ENCODE measurements at places on chromosomes 12 and 14.

- DNase-seq, result no peak
Measured at GRCh38 chr14:104216457-104216856, 78.1 kb downstream of the KIF26A start.

DNA sequence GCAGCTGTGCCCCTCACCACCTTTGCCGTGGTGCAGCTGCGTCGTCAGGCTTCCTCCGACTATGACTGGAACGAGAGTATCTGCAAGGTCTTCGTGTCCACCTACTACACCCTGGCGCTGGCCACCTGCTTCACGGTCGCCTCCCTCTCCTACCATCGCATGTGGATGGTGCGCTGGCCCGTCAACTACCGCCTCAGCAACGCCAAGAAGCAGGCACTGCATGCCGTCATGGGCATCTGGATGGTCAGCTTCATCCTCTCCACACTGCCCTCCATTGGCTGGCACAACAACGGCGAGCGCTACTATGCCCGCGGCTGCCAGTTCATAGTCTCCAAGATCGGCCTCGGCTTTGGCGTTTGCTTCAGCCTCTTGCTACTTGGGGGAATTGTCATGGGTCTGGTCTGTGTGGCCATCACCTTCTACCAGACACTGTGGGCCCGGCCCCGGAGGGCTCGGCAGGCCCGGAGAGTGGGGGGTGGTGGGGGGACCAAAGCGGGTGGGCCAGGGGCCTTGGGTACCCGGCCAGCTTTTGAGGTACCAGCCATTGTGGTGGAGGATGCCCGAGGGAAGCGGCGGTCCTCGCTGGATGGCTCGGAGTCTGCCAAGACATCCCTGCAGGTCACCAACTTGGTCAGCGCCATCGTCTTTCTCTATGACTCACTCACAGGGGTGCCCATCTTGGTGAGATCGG, 2.6 kb downstream of the GPR162 start:
- DNase-seq, result no peak

DNA sequence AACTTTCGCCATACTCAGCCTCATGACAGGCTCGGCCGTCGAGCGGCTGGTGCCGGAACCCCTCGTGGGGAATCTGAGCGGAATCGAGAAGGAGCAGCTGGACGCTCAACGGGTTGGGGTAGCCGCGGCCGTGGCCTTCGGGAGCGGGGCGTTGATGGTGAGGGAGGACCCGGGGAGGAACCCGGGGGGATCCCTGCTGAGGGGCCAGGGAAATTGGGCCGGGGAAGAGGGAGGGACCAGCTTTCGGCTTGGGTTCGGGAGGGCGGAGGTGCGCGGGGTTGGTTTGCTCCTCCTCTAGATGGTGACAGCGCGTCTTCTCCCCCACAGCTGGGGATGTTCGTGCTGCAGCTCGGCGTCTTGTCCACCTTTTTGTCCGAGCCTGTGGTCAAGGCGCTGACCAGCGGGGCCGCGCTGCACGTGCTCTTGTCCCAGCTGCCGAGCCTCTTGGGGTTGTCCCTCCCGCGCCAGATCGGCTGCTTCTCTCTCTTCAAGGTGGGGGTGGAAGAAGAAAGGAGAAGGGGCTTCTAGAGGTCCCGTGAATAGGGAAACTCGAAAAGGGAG, 9.8 kb downstream of the ARHGEF25 start:
- DNase-seq, result no peak

DNA sequence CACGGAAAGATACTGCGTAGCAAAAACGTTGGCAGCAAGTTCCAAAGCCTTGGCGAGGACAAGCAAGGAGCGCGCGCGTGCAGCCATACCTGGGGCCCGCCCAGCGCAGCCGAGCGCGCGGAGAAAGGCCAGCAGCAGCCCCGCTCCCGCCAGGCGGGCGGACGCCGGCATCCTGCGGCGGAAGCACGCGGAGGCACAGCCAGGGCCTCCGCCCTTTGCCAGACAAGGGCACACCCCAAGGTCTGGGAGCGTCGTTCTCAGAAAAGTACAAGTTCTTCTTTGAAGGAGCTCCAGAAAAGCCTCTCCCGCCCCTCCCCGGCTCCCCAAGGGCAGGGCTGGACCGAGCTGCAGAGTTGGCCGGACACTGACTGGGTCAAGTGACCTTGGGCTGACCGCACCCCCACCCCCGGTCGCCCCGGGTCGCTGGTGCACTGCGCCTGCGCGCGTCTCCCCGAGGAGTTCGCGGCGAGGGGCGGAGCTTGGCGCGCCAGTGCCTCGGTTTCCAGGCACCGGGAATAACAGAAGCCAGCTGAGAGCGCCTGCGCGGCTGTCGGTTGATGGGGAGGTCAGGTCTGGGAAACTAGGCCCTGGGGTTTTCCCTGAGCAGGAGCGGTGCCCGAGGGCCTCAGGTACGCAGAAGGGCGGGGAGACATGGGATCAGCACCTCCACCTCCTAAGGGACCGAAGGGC, at the start of gene ZC2HC1C:
TSS of gene ZC2HC1C (plus strand) at position 521 of the 690 bp plus-strand sequence. CDS start 933 bp downstream, outside the sequence.
- peak; percentile 44 for DNase-seq

DNA sequence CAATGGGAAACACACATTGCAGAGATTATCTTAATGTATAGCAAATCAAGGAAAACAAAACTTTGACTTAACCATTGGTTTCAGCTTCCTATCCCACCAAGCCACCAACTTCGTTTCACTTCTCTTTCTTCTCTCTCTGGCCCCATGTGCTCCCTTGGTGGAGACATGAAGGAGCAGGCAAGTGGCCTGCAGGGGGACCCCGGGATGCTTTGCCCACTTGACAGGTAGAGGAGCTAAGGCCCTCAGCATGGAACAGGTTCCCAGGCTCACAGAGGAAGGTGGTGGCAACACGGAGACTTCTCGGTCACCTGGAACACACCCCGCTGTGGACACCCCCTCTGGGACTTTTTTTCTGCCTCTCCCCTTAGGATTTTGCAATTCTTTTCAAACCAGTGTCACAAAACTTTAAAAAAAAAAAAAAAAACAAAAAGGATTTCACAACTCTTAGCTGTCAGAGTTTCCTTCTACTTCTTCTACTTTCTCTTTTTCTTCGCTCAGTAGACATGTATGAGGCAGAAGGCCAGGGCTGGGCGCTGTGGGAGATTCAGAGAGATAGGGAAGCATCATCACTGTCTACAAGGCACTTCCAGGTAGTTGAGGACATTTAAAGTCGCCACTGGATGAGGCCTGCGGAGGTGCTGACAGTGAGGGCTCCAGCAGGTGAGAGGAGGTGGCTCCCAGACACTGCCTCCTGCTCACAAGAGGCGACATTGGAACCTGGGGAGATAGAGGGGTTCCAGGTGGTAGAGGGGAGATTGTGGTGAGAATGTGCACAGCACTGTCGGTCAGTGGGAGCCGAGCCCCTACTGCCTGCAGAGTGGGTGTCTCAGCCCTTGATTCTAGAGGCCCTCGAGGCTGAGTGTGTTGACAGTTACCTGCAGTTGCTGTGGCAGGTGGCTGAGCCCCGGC, 119.6 kb downstream of the GCH1 start:
- no peak for DNase-seq

GRCh38 chr12:95118138-95118787, 44.8 kb upstream of the NR2C1 start:
- no peak for DNase-seq

GRCh38 chr12:25972783-25973182, 14.3 kb downstream of the RASSF8 start:
- DNase-seq, result no peak

DNA sequence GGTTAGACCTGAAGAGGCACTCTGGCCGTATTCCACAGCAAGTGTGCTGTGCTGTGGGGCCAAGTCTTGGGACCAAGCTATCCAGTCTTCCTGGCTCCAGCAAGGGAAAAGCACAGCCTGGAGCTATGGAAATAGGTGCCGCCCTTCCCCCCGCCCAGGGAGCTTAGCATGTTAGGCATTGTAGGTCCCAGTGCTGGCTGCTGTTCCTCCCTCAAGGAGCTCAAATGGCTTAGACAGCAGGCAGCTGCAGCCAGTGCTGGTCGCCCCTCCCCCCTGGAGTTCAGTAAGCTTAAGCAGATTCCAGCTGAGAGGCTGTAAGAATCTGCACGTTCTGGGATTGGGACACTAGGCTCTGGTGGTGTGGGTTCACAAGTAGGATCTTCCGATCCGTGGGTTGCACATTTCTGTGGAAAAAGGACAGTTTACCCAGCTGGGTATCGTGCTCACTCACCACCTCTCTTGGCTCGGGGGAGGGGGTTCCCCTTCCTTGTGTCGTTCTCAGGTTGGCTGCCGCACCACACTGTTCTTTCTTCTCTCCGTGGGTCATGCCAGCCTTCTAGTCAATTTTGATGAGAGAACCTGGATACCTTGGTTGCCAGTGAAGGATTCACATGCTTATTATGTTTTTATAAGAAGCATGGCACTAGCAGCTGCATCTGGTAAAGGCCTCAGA, 127.3 kb downstream of the CNTN1 start:
- DNase-seq, result no peak

GRCh38 chr14:91231446-91231845, 13.1 kb downstream of the GPR68 start:
- no peak for DNase-seq

- no peak for DNase-seq
Measured at GRCh38 chr14:101713621-101714349, 47.7 kb upstream of the PPP2R5C start.

DNA sequence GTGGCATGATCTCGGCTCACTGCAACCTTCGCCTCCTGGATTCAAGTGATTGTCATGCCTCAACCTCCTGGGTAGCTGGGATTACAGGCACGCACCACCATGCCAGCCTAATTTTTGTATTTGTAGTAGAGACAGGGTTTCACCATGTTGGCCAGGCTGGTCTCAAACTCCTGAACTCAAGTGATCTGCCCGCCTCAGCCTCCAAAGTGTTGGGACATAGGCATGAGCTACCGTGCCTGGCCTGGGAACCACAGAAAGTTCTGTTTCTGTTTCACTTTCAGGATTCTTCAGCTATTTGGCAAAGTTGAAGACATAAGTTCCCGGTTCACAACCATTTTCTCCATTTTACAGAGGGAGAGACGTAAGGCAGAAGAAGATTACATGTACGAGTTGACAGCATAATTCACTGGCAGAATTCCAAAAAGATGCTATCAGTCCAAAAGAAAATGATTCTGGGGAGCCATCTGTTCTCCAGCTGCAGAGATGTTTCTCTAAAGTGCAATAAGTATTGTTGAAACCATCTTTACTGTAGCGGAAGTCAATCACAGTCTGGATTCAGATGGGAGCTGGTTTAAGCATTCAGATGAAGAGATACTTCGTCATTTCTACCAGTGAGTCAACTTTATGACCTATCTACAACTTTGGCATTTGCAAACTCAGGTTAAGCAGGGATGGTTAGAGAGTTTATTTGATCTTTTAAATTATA, 8.1 kb upstream of the RNF34 start:
- DNase-seq, result no peak

DNA sequence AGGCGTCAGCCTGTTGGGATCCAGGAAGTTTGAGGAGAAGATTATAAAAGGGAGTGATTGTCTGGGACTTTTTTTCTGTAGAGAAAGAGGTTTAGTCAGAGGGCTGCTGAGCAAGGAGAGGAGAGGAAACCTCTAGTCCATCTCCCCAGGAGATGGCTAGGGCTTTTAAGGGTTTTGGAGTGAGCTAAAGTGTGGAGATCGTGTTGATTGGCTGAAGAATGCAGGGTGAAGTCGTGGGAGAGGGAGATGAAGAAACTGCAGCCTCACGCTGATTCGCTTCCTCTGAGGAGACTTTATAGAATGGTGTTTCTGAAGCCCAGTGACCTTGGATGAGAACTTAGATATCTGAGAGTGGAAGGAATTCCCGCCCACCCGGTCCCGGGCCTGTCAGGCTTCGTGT, 193.7 kb upstream of the PWP1 start:
- DNase-seq, result no peak

- no peak for DNase-seq
Measured at GRCh38 chr12:44387581-44387980, 488.5 kb downstream of the NELL2 start.

- DNase-seq, result no peak
Measured at GRCh38 chr14:89303456-89304435, 113.3 kb downstream of the FOXN3 start.
